Common myeloid progenitor, CD34-positive (primary cell): ENCODE measurements at places on chromosomes 13 and 19.

DNA sequence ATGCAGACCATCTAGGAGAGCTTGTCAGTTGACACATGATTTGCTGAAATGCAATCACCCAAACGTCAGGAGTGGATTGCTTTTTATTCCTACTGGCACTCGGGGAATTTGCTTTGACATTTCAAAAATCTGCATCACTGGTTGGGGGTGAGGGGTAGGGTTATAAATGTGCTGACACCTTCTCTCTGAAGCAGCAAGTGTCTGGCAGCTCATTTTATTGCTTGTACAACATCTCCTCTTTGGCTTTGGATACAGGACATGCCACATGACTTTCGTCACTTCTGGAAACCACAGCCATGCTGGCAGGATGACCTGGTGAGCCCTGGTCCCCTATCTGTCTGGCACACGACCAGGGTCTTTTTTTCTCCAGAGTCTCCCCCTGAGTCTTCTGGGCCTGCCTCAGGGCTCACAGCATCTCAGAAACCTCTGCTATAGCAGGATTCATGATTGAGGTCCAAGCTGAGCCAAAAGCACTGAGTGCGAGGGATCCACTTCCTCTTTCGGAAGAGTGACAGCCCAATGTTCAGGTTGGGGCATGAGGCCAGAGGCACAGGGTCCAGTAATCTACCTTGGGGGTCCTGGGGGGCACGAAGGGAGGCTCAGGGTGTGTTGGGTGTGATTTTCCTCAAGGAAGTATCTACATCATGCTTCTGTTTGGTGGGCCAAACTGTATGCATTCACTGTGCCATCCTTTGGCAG lies 60.1 kb downstream of the HSPH1 start:
- DNase-seq = peak; percentile 10
- no peaks in the 10 kb centered on the region for H3K36me3 ChIP-seq
- H3K27me3 ChIP-seq = peaks cover 37% of the 10 kb centered on the region
- no peak overlapping the region for H3K27ac ChIP-seq
- no peak overlapping the region for H3K4me3 ChIP-seq

GRCh38 chr19:35292421-35293362 lies 731 bp downstream of the MAG start:
- no peak overlapping the region for H3K27ac ChIP-seq
- H3K27me3 ChIP-seq = no peaks in the 10 kb centered on the region
- DNase-seq = no peak
- no peaks in the 10 kb centered on the region for H3K36me3 ChIP-seq

- no peaks in the 10 kb centered on the region for H3K27me3 ChIP-seq
- peak; percentile 71 for DNase-seq
- no peak overlapping the region for H3K27ac ChIP-seq
- no peaks in the 10 kb centered on the region for H3K36me3 ChIP-seq
- no peak overlapping the region for H3K4me3 ChIP-seq
- H3K4me1 ChIP-seq = no peaks in the 10 kb centered on the region
Observed at GRCh38 chr13:32443111-32443510, 15.2 kb upstream of the N4BP2L1 start.

GRCh38 chr19:8577741-8578140 lies 499 bp upstream of the MYO1F start:
- peak overlapping the region; percentile 70 for H3K27ac ChIP-seq
- DNase-seq = no peak
- H3K27me3 ChIP-seq = no peaks in the 10 kb centered on the region
- H3K4me3 ChIP-seq = peak overlapping the region; percentile 89
- H3K4me1 ChIP-seq = peaks cover 68% of the 10 kb centered on the region
- H3K36me3 ChIP-seq = no peaks in the 10 kb centered on the region

- H3K27me3 ChIP-seq = no peaks in the 10 kb centered on the region
- no peak overlapping the region for H3K4me3 ChIP-seq
- no peak for DNase-seq
- H3K27ac ChIP-seq = no peak overlapping the region
- H3K36me3 ChIP-seq = no peaks in the 10 kb centered on the region
Observed at GRCh38 chr19:7000333-7000732, 20.9 kb downstream of the MBD3L2B start.

DNA sequence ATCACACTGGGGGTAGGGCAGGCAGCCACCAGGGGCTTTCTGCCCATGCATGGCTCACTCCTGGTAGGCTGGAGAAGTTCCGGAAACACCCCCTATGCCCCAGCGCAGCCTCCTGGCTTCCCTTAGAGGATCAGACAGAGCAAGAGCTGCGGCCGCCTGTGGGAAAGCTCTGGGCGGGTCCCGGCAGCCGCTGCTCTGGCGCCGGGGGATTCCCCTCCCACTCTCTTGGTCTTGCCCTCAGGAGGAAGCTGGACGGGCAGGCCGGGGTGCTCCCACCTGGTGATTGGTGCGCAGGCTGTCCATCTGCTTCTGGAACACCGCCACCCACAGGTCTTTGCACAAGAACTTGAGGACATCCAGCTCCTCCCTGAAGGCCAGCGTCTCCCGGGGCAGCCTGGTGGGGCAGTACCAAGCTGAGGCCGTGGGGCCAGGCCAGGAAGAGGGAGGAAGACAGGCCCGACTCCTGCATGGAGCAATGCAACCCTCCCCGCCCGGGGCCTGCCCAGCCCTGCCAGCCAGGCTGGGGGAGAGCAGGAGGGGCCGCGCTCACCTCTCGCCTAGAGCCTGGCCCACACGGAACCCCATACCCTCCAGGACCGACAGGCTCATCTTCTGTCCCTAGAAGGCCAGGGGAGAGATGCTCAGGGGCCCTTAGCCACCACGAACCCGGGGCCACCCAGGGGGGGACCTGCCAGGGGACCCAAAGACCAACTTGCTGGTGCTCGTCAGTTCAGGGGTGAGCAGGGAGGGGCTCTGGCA lies 4.0 kb upstream of the NKPD1 start:
- no peaks in the 10 kb centered on the region for H3K27me3 ChIP-seq
- no peak overlapping the region for H3K4me3 ChIP-seq
- H3K36me3 ChIP-seq = peaks cover 5% of the 10 kb centered on the region
- no peaks in the 10 kb centered on the region for H3K4me1 ChIP-seq
- peak; percentile 82 for DNase-seq

GRCh38 chr19:18795540-18795939 lies 4.4 kb upstream of the COMP start:
- DNase-seq = no peak
- H3K4me1 ChIP-seq = no peaks in the 10 kb centered on the region
- H3K27me3 ChIP-seq = peaks cover 46% of the 10 kb centered on the region
- no peak overlapping the region for H3K27ac ChIP-seq

- peak; percentile 70 for DNase-seq
- no peak overlapping the region for H3K4me3 ChIP-seq
- H3K27ac ChIP-seq = peak overlapping the region; percentile 6
- peaks cover 7% of the 10 kb centered on the region for H3K36me3 ChIP-seq
- peaks cover 6% of the 10 kb centered on the region for H3K4me1 ChIP-seq
Observed at GRCh38 chr13:40798380-40798779, 9.0 kb downstream of the SLC25A15 start.

GRCh38 chr19:45423589-45424190 lies at the start of gene ERCC1:
Gene ERCC1, minus strand, starts transcription at chr19:45423917. Its CDS starts 543 bp downstream, at chr19:45423374.
- H3K4me3 ChIP-seq = peak within 1 kb of the TSS; percentile 75
- H3K27ac ChIP-seq = peak within 1 kb of the TSS; percentile 46
- peaks cover 12% of the 10 kb centered on the region for H3K36me3 ChIP-seq
- DNase-seq = peak; percentile 75
- no peaks in the 10 kb centered on the region for H3K27me3 ChIP-seq

- H3K27me3 ChIP-seq = no peaks in the 10 kb centered on the region
- DNase-seq = no peak
- no peak overlapping the region for H3K27ac ChIP-seq
- H3K4me3 ChIP-seq = no peak overlapping the region
- H3K4me1 ChIP-seq = no peaks in the 10 kb centered on the region
Observed at GRCh38 chr13:67167420-67167819, 62.7 kb downstream of the PCDH9 start.

GRCh38 chr13:64455124-64455523 lies 2775.0 kb downstream of the PCDH9 start:
- H3K4me1 ChIP-seq = no peaks in the 10 kb centered on the region
- H3K4me3 ChIP-seq = no peak overlapping the region
- no peaks in the 10 kb centered on the region for H3K27me3 ChIP-seq
- no peak overlapping the region for H3K27ac ChIP-seq

GRCh38 chr13:74839656-74840055 lies 642.3 kb downstream of the TBC1D4 start:
- no peak overlapping the region for H3K4me3 ChIP-seq
- no peaks in the 10 kb centered on the region for H3K36me3 ChIP-seq
- no peaks in the 10 kb centered on the region for H3K27me3 ChIP-seq
- H3K27ac ChIP-seq = no peak overlapping the region
- no peak for DNase-seq

- peaks cover 4% of the 10 kb centered on the region for H3K4me1 ChIP-seq
- no peaks in the 10 kb centered on the region for H3K36me3 ChIP-seq
- H3K27me3 ChIP-seq = no peaks in the 10 kb centered on the region
- no peak overlapping the region for H3K27ac ChIP-seq
- H3K4me3 ChIP-seq = no peak overlapping the region
- no peak for DNase-seq
Observed at GRCh38 chr19:14796021-14796420, 17.7 kb upstream of the ADGRE2 start.

DNA sequence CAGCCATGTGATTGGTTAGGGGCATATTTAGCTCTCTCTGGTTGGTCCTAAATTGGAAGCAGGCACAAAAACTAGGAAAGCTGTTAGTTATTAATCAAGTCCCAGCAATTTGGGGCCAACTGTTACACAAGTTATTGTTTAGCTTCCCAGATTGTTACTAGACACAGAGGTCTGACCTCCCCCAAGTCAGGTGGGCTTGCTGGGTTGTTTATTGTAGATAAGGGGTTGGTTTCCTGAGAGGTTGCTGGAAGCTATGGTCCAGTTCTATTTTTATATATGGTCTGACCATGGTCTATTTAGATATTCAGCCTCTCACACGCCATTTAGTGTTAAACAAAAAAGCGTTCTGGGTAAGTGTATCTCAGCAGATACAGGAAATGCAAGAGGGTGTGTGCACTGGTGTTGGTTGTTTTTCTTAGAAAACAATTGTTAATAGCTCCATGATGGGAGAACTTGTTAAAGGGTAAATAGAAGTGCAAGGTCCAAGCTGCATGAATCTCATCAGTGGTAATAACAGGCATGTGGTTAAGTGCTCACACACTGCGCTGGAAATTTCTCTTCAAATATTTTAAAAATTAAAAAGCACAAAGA lies 150.0 kb downstream of the RAP2A start:
- DNase-seq = no peak
- no peaks in the 10 kb centered on the region for H3K4me1 ChIP-seq
- no peaks in the 10 kb centered on the region for H3K27me3 ChIP-seq

GRCh38 chr13:51549050-51549449 lies 35.2 kb upstream of the WDFY2 start:
- H3K36me3 ChIP-seq = no peaks in the 10 kb centered on the region
- DNase-seq = peak; percentile 85
- H3K27me3 ChIP-seq = no peaks in the 10 kb centered on the region
- peaks cover 21% of the 10 kb centered on the region for H3K4me1 ChIP-seq

GRCh38 chr13:80166352-80166751 lies 174.6 kb downstream of the SPRY2 start:
- H3K27me3 ChIP-seq = no peaks in the 10 kb centered on the region
- no peak overlapping the region for H3K4me3 ChIP-seq
- no peaks in the 10 kb centered on the region for H3K36me3 ChIP-seq
- H3K27ac ChIP-seq = no peak overlapping the region
- DNase-seq = no peak
- H3K4me1 ChIP-seq = peaks cover 16% of the 10 kb centered on the region

DNA sequence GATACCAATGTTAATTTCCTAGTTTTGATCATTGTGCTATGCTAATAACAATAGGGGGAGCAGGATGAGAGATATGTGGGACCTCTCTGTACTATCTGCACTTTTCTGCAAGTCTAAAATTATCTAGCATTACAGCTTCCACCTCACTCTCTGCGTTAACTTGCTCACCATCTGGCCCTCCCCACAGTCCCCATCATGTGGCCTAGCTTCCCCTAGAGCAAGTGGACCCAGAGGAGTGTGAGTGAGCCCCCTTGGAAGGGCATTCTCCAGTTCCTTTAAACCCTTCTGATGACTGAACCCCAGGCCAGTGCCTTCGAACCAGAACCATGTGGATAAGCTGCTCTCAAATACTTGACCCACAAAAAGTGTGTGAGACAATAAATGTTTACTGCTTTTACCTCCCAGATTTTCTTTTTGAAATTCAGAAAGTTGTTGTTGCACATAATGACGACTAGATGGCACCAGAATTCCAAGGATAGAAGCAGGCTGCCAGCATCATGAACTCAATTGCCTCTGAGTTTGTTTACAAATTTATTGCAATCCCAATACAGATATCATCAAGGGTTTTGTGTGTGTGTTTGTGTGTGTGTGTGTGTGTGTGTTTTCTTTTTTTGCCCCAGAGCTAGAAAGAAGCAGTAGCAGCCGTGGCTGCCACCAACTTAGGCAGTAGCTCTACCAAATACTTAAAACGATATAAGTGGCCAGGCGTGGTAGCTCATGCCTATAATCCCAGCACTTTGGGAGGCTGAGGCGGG lies 49.0 kb upstream of the ZNF780A start:
- no peaks in the 10 kb centered on the region for H3K36me3 ChIP-seq
- no peak overlapping the region for H3K27ac ChIP-seq
- H3K4me3 ChIP-seq = no peak overlapping the region
- H3K4me1 ChIP-seq = peaks cover 12% of the 10 kb centered on the region
- H3K27me3 ChIP-seq = no peaks in the 10 kb centered on the region

DNA sequence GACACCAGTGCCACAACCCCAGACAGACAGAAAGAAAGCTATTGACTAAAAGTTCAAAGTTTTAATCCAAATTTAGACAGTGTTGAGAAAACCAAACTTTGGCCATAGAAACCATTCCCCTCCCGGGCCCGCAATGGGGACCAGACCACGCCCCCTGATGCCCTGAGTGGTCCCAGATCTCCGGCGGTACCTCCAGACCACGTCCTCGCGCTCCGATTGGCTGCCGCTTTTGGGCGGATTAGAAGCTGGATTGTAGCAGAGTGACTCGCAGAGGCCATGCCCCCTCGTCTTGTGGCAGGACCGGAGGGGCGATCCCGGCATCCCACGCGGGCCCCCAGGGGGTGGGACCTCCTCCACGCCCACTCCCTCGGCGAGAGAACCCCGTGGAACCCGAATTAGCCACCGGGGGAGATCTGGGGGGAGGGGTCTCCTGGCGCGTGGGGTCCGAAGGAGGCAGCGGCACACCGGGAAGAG lies 797 bp upstream of the HSD17B14 start:
- no peaks in the 10 kb centered on the region for H3K36me3 ChIP-seq
- H3K27ac ChIP-seq = no peak overlapping the region
- no peaks in the 10 kb centered on the region for H3K27me3 ChIP-seq
- DNase-seq = peak; percentile 90
- H3K4me3 ChIP-seq = peak overlapping the region; percentile 80

DNA sequence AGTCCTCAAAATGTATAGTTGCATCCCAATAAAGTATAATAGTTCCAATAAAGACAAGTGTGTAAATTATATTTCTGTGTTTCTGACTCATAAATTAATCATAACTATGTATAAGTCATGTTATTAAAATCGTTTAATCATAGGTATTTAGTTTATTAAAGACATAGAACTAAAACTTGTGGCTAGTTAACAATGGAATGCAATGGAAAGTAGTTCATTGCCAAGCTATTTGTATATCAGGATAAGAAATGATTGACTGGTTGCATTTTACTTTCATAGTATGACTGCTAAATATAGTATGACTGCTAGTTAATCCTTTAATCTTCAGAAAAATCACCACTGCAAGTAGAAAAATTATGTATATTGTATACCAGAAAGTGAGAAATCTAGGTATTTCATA lies 16.9 kb downstream of the COG3 start:
- peak overlapping the region; percentile 34 for H3K27ac ChIP-seq
- H3K4me3 ChIP-seq = no peak overlapping the region
- no peaks in the 10 kb centered on the region for H3K4me1 ChIP-seq
- H3K27me3 ChIP-seq = no peaks in the 10 kb centered on the region
- no peak for DNase-seq
- H3K36me3 ChIP-seq = peaks cover 38% of the 10 kb centered on the region
